ENCODE measurements at places on chromosomes 2 and 18.
A peak's percentile ranks its signal among the peaks of the same experiment; 100 is the strongest.

DNA sequence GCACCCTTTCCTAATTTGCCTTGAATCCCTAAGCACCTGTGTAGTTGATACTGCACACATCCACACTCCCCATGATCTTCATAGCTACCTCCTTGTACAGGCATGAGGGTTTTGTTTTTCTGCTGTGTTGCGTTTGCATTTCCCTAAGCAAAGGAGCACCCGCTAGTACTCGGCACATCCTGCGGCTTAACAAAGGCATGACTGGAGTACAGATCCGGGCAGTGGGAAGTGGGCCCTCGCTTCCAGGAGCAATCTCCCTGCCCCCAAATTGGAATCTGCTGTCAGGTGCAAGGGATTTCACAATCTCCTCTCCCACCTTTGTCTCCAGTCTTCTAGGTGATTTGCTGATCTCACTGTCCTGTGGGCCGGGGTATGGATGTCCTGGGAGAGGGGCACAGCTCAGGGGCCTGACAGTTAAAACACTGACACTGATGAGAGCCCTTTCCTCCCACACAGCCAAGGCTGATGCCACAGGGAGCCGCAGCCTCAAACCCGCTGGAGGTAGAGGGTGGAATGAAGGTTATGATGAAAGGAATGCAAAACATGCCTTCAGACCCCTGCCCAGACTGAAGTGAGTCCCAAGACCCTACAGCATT lies 98.7 kb upstream of the THOC1 start:
- no peak for DNase-seq

- DNase-seq = no peak
Measured at GRCh38 chr2:54726431-54726830, 3.0 kb downstream of the EML6 start.

DNA sequence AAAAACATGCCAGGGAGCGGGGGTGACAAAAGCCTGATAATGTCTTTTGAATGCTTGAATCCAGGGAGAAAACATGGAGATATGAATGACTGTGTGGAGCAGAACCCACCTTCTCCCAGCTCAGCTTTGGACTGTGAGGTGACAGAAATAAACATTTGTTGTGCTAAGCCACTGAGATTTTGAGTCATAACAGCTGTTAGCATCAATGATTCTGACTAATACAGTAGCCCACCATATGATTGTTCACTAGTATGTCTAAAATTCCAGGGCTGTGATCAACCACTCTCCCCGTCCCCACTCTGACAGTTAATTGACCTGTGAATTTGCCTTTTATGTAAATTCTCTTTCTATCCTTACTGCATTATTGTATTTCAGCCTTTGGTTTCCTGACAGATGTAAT lies 69.1 kb downstream of the PDK1 start:
- no peak for DNase-seq

GRCh38 chr2:240622531-240623235 lies 2.6 kb upstream of the GPR35 start:
- no peak for DNase-seq

DNA sequence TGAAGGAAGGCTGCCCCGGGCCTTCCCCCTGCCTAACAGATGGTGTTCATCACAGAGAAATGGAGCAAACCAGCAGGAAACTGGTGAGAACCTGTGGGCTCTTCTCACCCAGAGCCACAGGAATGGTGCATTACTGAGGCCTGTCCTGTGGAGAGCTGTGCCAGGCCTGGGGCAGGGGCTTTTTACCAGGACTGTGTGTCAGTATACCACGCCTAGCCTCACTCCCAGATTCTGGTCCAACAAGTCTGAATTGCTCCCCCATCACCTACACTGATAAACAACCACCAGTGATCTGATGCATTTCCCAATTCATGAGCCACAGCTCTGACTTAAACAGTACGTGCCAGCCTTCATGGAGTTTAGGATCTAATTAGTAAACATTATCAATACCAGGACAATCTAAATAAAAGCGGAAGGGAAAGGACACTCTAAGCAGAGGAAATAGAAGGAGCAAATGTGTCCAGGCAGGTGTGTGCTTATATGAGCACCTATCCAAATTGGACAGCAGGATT lies 8.9 kb upstream of the DGUOK start:
- DNase-seq = no peak

DNA sequence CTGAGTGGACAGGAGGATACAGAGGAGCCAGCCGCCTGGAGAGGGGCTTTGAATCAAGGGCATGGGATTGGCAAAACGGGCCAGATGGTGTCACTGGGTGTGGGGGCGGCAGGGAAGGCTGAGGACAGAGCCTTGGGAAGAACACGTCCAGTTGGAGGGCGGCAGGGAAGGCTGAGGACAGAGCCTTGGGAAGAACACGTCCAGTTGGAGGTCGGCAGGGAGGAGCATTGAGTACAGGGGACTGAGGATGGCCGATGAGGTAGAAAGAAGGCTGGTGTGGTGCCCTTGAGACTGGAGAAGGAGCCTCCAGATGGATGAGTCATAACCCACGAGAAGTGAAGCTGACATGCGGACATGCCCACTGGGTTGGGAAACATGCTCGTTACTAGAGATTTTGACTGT lies 4.5 kb downstream of the HES6 start:
- DNase-seq = no peak

DNA sequence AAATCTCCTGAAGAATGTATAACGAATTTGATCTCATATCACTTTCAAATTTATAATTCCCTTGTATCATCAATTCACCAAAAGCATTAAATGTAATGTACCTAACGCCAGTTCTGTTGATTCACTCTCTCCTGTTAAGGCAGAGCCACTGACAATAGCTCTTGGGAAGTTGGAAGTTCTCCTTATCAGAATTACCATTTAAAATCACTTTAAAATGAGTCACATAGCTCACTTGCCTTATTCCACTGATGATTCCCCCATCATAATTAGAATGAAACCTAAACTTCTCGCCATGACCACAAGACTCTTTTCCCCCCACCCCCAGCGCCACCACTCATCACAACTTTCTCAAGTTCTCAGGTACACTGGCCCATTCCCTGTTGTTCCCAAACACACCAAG lies 117.1 kb downstream of the PID1 start:
- DNase-seq = no peak

DNA sequence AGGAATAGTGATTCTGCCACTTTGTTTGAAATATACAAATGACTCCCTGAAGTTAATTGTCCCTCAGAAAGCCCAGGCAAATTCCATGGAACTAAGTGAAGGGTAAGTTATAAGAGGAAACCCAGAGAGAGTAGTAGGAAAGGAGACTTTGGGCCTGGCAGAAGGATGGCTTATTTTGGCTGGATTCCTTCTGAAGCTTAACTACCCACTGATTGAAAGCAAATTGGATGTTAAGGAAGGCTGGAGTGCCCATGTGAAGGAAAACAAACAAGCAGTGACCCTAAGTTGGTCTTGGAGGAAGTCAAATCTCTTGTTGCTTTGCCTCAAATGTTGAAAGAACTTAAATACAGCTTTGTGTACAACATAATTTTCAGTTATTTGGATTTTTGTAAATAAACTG lies 1106.4 kb upstream of the ZEB2 start:
- no peak for DNase-seq

DNA sequence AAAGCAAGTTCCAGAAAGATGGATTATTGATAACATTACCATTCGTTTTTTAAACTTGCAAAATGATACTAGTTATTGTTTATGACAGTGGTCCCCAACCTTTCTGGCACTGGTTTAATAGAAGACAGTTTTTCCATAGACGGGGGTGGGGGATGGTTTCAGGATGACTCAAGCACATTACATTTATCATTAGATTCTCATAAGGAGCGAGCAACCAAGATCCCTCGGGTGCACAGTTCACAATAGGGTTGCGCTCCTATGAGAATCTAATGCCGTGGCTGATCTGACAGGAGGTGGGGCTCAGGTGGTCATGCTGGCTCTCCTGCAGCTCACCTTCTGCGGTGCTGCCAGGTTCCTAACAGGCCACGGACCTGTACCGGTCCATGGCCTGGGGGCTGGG lies 86.2 kb downstream of the BCL2 start:
- no peak for DNase-seq

DNA sequence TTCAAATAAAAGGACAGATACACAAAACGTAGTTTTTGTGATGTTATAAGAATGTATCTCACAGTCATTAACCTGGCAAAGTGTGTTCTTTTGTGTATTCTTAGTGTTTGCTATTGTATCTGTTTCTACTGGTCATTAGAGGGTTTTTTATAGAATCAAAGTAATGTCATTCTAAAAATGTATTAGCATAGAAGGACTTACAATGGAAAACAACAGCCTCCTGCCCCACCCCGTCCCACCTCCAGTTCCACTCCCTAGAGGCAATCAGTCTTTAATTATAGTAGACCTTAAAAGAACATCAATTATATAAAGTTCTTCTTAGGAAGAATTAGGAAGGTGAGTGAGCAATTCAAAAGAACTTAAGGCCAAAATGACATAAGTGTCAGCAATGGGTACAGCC lies 13.8 kb downstream of the DNAJC27 start:
- DNase-seq = no peak

DNA sequence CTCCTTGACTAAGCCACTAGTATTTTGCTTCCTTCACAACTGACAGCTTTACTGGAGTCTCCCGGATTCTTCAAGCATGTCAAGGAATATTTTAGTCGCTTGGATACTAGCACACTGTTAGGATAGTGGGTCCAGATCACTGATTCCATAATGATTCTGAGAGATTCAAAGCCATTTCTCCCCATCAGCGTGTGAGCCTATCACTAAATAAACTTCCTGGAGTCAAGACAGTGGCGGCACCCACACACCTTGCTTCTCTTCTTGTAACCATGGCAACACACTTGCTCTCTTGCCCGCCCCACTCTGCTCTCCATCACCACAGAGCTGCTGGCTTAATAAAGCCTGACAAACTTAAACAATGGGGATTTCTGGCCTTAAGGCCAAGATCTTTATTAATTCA lies 245.1 kb downstream of the LRRTM1 start:
- DNase-seq = no peak

DNA sequence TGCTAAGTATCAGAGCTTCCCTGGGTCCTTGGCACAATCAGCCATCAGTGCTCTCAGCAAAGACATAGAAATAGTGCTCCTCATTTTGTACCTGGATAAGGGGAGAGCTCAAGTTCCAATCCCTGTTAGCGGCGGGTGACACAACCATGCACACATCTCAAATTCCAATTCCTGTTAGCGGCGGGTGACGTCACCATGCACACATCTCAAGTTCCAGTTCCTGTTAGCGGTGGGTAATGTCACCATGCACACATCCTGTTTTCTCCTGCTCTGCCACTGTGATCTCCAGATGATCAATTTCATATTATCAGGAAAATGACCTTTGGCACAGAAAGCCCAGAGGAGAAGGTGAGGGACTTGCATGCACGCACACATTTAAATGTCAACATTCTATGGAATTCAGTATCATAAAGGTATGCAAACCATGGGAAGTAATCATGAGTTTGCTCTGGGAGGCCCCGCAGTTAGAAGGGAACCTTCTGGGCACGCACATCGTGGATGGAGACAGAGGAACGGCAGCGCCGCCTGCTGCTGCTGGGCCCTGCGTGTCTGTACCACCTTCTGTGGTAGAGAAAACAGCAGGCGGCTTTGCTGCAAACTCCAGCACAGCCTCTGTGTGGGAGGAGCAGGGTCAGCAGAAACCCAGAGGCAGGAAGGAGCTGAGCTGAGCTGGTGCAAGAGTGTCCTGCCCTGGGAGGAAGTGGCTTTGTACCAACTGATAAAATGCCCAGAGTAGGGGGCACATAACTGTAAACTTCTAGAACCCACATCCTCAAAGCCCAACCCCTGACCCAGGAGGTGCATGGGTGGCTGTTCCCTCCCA lies 77.8 kb downstream of the MBP start:
- DNase-seq = peak; percentile 79

GRCh38 chr18:43534511-43534910 lies 257.2 kb upstream of the SYT4 start:
- DNase-seq = no peak

DNA sequence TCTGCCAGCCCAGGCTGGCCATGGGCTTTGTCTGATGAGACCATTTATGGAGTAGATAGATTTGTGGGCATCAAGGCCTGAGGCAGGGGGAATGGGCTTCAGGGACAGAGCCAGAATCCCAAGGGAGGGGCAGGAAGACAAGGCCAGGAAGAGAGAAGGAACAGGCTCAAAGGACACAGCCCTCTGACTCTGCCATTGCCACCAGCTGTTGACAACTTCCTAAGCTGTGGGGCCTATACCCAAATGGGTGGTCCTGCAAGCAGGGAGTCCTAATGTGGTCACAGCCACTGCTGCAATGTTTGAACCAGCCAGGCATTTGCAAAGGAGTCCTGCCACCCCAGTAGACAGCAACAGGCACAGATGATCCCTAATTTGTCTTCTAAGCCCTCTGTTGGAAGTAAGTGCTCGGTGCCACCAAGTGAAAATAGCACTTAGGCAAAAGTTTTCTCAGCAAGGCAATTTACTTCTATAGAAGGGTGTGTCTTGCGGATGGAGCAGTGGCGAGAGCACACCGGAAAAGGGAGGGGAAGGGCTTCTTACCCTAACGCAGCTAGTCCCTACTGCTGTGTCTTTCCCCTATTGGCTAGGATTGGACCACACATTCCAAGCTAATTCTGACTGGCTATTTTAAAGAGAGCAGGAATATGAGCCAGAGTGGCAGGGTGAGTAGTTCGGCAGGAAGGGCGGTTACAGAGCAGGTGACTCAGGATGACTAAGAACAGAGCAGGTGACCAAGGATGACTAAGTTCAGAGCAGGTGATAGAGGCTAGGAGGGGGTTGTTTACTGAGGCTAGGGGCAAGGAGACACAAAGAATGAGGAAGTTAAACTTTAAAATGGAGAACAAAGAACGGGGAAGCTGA lies 47.2 kb downstream of the C1QL2 start:
- no peak for DNase-seq

- no peak for DNase-seq
Measured at GRCh38 chr2:30475542-30475941, 28.5 kb downstream of the LCLAT1 start.

- DNase-seq = no peak
Measured at GRCh38 chr2:2899826-2900225, 477.8 kb downstream of the EIPR1 start.

GRCh38 chr2:7785700-7786099 lies 868.5 kb downstream of the RNF144A start:
- no peak for DNase-seq

DNA sequence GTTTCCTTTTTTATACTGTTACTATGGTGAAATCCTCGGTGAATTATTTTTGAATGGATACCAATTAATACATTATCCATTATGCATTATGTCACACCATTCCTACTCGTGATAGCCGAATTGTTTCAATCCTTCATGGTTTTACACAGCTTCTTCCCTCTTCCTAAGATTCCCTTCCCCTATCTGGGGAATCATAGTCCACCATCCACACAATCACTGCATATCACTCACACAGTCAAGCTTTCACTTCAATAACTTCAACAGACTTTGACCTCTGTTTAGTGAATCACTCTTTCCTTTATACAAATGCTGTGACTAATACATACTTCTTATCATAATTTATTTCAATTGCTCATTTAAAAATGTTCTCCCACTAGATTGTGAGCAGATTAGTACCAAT lies 1108.1 kb upstream of the LRRTM1 start:
- DNase-seq = no peak

GRCh38 chr2:156837635-156838370 lies 401.6 kb downstream of the GPD2 start:
- DNase-seq = no peak

GRCh38 chr2:193584522-193584938 lies 1389.8 kb upstream of the TMEFF2 start:
- no peak for DNase-seq
